Anterior cingulate cortex (tissue), 58 donors: ENCODE measurements at places on chromosomes 3 and 15.

DNA sequence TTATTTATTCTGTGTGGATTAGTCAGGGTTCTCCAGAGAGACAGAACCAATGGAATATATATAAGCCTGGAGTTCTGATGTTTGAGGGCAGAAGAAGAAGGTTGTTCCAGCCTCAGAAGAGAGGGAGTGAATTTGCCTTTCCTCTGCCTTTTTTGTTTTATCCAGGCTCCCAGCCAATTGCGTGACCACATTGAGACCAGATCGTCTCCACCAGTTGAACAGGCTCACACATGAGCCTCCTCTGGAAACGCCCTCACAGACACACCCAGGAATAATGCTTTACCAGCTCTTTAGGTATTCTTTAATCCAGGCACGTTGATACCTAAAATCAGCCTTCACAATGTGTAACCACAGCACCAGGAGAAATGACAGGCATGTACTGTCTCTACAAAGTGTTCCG, 923.1 kb downstream of the TBL1XR1 start:
- DNase-seq = no peak

DNA sequence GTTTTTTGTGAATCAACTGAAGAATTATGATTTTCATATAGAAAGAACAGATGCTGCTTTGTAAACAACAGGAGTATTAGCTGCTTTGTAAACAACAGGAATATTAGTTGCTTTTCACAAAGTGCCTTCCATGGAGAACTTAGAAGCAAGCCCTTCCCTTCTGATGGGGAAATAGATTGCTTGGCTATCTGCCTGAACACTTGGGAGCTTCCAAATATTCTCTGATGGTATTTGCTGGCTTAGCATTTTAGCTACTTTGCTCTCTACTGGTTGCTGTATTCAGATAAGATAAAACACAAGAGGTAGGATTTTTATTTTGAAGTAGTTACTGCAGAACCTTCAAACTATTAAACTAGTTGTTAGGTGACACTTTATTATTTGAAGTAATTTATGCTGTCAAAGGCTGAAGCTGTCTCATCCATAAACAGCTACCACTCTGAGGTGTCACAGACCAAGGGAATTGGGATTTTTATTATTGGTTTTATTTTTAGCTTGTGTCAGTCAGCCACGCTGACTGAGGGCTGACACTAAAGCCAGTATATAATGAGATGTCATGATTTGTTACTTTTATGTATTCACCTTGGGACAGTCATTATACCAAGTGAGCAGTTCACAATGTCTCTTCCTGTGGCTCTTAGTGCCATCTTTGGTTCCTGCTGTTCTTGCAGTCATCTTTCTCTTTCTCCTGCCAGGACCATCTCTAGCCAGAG, 50.0 kb downstream of the ZIC1 start:
- no peak for DNase-seq

DNA sequence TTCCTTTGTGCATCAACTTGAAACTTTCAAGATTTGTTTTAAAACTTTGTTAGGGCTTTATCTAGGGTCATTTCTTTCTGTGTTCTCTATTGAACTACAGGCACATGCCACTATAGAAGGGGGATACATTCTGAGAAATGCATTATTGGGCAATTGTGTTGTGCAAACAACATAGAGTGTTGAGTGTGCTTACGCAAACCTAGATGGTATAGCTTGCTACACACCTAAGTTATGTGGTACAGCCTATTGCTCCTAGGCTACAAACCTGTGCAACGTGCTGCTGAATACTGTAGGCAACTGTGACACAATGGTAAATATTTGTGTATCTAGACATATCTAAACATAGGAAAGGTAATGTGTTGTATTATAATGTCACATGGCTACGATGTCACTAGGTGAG, 33.0 kb upstream of the KLF13 start:
- DNase-seq = no peak

GRCh38 chr15:98666841-98667240, 18.5 kb downstream of the IGF1R start:
- no peak for DNase-seq

DNA sequence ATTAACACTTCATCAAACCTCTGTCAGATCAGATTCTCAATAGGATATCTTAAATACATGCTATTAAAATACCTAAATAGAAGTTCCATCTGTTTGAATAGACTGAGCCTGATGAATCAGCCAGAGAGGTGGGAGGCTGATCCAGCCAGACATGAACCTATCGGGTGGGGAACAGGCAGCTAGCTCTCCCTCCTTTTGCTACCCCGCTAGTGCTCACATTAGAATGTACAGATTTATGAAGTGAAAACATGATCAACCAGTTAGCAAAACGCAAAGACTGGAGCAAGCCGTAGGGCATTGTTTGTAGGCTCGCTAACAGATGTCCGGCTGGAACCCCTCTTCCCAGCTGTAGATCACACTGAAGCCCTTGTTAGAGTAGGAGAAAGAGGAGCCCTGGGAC, 54.4 kb downstream of the GTF2E1 start:
- DNase-seq = no peak

DNA sequence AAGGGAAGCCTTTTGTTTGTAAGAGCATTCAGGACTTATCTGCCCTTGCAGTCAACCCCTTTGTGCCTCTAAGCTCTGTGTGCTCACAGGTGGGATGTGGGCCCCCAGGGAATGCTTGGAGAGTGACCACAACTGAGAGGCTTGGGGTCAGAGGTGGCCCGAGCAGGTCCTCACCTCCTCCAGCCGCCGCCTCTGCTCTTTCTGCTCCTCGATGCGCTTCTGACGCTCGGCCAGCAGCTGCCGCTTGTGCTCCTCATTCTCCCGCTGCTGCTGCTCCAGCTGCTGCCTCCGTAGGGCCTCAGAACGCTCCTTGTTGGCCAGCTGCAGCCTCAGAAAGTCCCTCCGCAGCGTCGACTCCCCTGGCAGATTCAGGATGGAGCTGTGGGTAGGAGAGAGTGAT, 130.8 kb upstream of the SLC2A2 start:
- no peak for DNase-seq

DNA sequence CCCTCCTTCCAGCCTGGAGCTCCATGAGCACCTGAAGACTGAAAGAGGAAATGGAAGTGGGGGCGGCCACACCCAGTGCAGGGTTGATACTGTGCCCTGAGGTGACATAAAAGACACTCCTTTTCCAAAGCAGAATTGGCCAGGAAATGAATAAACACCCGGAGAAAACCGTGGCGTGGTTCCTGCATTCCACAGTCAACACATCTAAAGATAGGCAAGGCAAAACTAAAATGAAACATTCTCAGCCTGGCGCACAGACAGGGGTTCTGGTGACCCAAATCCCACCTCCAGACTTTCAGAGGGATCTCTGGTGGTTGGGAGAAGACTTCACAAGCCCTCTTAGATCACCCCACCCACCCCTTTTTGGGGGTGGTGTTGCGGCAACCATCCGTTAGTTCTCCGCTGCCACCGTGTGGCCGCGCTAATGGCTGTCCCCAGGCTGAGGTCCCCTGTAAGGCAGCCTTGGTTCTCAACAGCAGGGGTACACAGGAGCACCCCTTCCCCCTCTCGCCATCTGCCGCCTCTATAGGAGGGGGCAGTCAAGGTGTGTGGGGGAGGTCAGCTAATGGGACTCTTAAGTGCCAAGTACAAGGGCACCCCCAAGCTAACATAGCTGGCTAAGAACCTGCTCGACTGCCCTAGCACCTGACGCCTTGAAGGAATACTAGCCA, 2.5 kb upstream of the MST1R start:
- peak; percentile 25 for DNase-seq

GRCh38 chr3:37725842-37726241, 135.8 kb upstream of the CTDSPL start:
- no peak for DNase-seq

DNA sequence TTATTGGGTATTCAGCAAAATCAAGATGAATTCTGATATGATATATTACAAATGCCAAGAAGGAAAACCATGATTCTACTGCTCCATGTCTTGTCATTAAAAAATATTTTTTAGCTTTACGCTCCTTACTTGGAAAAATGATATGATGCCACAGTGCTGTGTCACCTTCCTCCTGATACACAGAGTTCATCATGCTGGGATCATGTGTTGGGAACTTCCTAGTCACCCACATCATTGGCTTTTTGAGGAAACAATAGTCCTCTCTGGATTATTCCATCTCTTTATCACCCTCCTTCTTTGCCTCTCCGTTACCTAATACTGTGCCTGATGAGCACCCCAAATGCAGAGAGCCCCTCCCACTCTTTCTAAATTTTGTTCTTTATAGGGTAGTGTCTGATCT, 94.3 kb upstream of the PFN2 start:
- no peak for DNase-seq

DNA sequence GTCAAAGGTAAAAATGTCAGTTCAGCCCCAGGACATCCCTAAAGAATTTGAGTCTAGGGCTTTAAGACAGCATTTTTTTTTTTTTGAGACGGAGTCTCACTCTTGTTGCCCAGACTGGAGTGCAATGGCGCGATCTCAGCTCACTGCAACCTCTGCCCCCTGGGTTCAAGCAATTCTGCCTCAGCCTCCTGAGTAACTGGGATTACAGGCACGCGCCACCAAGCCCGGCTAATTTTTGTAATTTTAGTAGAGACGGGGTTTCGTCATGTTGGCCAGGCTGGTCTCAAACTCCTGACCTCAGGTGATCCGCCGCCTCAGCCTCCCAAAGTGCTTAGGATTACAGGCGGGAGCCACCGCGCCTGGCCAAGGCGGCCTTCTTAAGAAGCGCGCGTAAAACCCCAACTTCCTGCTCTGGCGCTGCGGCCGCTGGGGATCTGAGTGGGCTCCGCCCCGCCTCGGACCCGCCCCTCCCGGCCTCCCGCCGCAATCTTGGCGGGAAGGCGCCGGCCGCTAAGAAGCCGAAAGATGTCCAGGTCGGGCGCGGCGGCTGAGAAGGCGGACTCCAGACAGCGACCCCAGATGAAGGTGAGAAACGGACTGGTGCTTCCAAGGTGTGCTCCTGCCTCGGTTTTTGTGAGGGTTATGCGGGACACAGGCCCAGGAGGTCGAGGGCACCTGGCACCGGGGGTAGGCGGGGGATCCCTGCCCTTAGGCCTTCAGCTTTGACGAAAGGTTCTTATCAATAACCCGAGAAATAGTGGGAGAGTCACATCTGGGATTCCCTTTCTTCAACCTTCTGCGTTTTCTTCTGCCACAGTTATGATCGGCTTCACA, at the start of gene WDR76:
WDR76 (plus strand) TSS at position 495 of the 834 bp plus-strand sequence; CDS start at position 526, 31 bp downstream.
- peak; percentile 51 for DNase-seq

GRCh38 chr3:183295211-183295610, 42.2 kb downstream of the B3GNT5 start:
- DNase-seq = no peak

DNA sequence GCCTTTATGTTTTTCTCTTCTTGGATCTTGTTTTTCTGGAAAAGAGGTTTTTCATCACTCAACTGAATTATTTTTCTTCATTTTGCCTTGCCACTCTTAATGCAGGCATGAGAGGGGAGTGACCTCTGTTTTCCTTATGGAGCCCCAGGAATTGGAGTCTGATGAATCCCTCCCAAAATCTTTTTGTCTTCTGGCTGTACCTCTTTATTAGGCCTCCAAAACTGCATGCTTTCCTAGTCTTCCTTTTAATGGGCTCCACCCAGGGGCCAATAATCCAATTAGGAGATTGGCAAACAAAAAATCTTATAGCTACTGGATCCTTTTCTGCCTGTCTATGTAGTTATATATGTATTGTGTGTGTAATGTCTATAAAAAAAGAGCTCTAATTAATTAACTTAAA, 192.4 kb upstream of the PEX5L start:
- no peak for DNase-seq

- no peak for DNase-seq
Observed at GRCh38 chr3:113712129-113712528, 15.7 kb upstream of the USF3 start.

DNA sequence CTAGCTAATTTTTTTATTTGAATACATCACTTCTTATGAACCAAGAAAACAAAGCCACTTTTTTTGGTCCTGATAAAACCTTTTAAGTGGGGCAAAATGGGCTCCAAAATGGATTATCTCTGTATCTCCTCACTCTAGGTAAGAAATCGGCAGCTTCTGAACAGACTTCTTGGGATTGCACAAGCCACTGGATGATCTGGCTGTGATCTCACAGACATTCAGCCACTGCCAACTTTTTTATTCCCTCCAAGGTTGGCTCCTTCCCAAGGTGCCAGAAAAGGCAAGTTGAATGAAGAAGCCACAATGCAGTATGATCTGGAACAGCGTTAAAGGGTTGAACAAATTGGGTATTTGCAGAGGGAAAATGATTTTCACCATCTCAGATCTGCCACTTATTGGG, 73.2 kb downstream of the PRICKLE2 start:
- DNase-seq = peak; percentile 15

DNA sequence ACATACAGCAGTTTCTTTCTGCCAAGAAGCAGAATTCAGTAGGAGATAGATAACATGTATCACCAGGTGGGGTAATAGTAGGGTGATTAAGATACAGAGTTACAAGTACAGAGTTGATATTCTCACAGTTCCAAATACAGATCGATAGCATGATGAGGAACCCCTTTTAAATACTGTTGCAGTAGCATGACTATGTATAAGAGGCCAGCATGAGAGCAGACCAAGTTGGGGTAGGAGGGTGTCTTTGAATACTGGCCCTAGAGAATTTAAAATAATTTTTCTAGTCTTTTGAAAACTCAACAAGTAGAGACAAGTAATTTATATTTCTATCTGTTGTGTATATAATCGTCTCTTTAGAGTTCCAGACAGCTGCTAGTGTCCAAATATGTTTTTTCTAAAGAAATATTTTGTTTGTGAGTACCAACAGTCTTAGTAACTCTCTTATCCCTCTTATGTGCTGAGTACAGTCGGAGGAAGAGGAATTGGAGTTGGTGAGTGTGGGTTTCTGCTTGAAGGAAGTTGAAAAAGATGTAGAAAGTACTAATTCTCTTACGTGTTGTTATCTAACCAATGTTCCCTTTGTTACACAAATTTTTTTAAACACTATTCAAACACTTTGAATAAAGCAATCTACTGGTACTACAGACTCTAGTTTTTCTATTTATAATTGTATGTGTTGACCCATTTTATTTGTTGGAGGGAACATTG, 30.2 kb downstream of the LYSMD4 start:
- DNase-seq = no peak

- DNase-seq = no peak
Observed at GRCh38 chr15:66941791-66942190, 123.6 kb upstream of the SMAD3 start.
